ENCODE measurements at places on chromosomes 4 and X. TPM values are rescaled to one million over a fixed set of nuclear protein-coding genes. Genes with fewer than 3 reads are reported as not detected.

The SOX3 gene
- not detected for total RNA-seq

The CISD2 gene
- total RNA-seq: 40.2 TPM

The CYLC1 gene
- total RNA-seq: not detected

The MAGEA10 gene
- total RNA-seq: not detected

The JAKMIP1 gene
- not detected for total RNA-seq

The FAM9C gene
- not detected for total RNA-seq

The FNIP2 gene
- 17.6 TPM for total RNA-seq

The ACTRT1 gene
- total RNA-seq: not detected

The MAGEE2 gene
- total RNA-seq: not detected

The HTR2C gene
- total RNA-seq: not detected

The CYP4V2 gene
- 14.3 TPM for total RNA-seq

The KLHL13 gene
- total RNA-seq: 46.3 TPM

The MND1 gene
- 46.8 TPM for total RNA-seq

The NWD2 gene
- not detected for total RNA-seq

The NPY5R gene
- 8.2 TPM for total RNA-seq

The MAGEA2B gene
- total RNA-seq: not detected

The USP51 gene
- total RNA-seq: 1.4 TPM

The HDX gene
- total RNA-seq: not detected

The BMPR1B gene
- 3.7 TPM for total RNA-seq

The ZNF732 gene
- not detected for total RNA-seq

The CXCR3 gene
- total RNA-seq: not detected

The MAOA gene
- 6.1 TPM for total RNA-seq

The SHROOM4 gene
- 7.0 TPM for total RNA-seq

The SPANXB1 gene
- not detected for total RNA-seq

The ARAF gene
- 60.0 TPM for total RNA-seq

The FAAH2 gene
- not detected for total RNA-seq

The PTTG2 gene
- total RNA-seq: not detected

The DRD5 gene
- not detected for total RNA-seq

The IL2RG gene
- 3.0 TPM for total RNA-seq

The IL15 gene
- 0.21 TPM for total RNA-seq

The TREX2 gene
- total RNA-seq: 0.77 TPM

The MTMR1 gene
- total RNA-seq: 23.6 TPM

The MAGEA3 gene
- not detected for total RNA-seq

The ADRA2C gene
- 14.8 TPM for total RNA-seq

The LNX1 gene
- total RNA-seq: 0.33 TPM

The CDX4 gene
- not detected for total RNA-seq

The PGAM4 gene
- total RNA-seq: 0.57 TPM

The RPS6KA3 gene
- 32.3 TPM for total RNA-seq

The GPR173 gene
- 5.3 TPM for total RNA-seq

The NOA1 gene
- 8.7 TPM for total RNA-seq

The GAGE13 gene
- not detected for total RNA-seq

The MAML3 gene
- 3.7 TPM for total RNA-seq

The MAGEB10 gene
- total RNA-seq: not detected

The CLGN gene
- total RNA-seq: 9.2 TPM

The CFAP47 gene
- 1.8 TPM for total RNA-seq

The KLHL4 gene
- total RNA-seq: 0.34 TPM

The NALF2 gene
- total RNA-seq: 2.3 TPM

The TMEM185A gene
- 18.4 TPM for total RNA-seq

The ALB gene
- total RNA-seq: not detected

The TMEM31 gene
- total RNA-seq: not detected

The PDE6B gene
- 10.4 TPM for total RNA-seq

The TBC1D19 gene
- total RNA-seq: 9.9 TPM

The MUC7 gene
- total RNA-seq: not detected

The SCML2 gene
- 13.9 TPM for total RNA-seq

The TLR6 gene
- total RNA-seq: 0.59 TPM
